Right hindlimb (tissue), 1 donor: ENCODE measurements at places on chromosomes 12 and 14.

GRCh38 chr14:96279564-96279963, 23.6 kb downstream of the BDKRB1 start:
- no peak for DNase-seq

GRCh38 chr14:26987744-26988363, 390.0 kb upstream of the NOVA1 start:
- DNase-seq, result no peak

GRCh38 chr14:20775901-20776300, 5.2 kb upstream of the RNASE6 start:
- no peak for DNase-seq

DNA sequence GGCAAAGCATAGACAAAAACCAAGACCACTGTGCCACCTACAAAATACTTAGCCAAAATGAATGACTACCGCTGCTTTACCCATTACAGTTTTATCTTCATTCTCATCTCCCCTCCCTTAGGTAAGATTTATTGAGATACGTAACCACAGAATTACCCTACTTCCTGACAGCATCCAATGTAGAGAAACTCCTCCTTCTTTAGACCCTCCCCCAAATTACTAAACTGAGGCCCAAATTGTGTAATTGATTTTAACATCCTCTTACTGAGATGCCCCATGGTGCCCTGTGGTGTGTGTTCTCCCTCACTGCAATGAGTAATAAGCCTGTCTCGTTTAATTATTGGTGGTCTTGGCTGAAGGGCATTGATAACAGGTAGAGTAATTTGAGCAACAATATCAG, 19.1 kb downstream of the VRK1 start:
- no peak for DNase-seq
